Gastrocnemius medialis (tissue), 4 donors: ENCODE measurements at places on chromosomes 2 and 18. TPM values are rescaled to one million over a fixed set of nuclear protein-coding genes. Genes with fewer than 3 reads are reported as not detected.

GRCh38 chr2:26913606-26913998, 56.8 kb upstream of the MAPRE3 start:
- H3K4me1 ChIP-seq, result no peaks in the 10 kb centered on the region
- DNase-seq, result no peak
- no peak overlapping the region for H3K27ac ChIP-seq
- peaks cover 12% of the 10 kb centered on the region for H3K27me3 ChIP-seq

The BCL11A gene
- total RNA-seq, result not detected

GRCh38 chr2:23283653-23284052, 101.3 kb upstream of the KLHL29 start:
- no peak overlapping the region for H3K27ac ChIP-seq
- no peak overlapping the region for H3K4me3 ChIP-seq
- peaks cover 23% of the 10 kb centered on the region for H3K4me1 ChIP-seq
- no peak for DNase-seq
- H3K27me3 ChIP-seq, result no peaks in the 10 kb centered on the region

GRCh38 chr18:45841765-45842442, 16.4 kb downstream of the SIGLEC15 start:
- H3K4me3 ChIP-seq, result no peak overlapping the region
- H3K4me1 ChIP-seq, result peaks cover 4% of the 10 kb centered on the region
- peaks cover 30% of the 10 kb centered on the region for H3K27me3 ChIP-seq
- H3K27ac ChIP-seq, result no peak overlapping the region
- DNase-seq, result no peak

- peaks cover 43% of the 10 kb centered on the region for H3K27me3 ChIP-seq
- no peak for DNase-seq
- no peak overlapping the region for H3K4me3 ChIP-seq
- H3K27ac ChIP-seq, result no peak overlapping the region
- H3K36me3 ChIP-seq, result no peaks in the 10 kb centered on the region
These were observed 4.4 kb upstream of the TWIST2 start for GRCh38 chr2:238843476-238843875.
